Hematopoietic multipotent progenitor cell treated with erythropoietin and hydrocortisone succinate and interleukin-3 and kit ligand, for 4 days (in vitro differentiated cells): ENCODE measurements at places on chromosomes 11 and 22.

- no peak for DNase-seq
Measured at GRCh38 chr11:12669930-12670329, 4.3 kb upstream of the TEAD1 start.

- DNase-seq: no peak
Measured at GRCh38 chr22:29722587-29722986, 2.8 kb downstream of the CABP7 start.

- no peak for DNase-seq
Measured at GRCh38 chr11:130043575-130043974, 26.1 kb upstream of the APLP2 start.

- DNase-seq: no peak
Measured at GRCh38 chr11:2689651-2690575, 9.9 kb downstream of the KCNQ1OT1 start.

DNA sequence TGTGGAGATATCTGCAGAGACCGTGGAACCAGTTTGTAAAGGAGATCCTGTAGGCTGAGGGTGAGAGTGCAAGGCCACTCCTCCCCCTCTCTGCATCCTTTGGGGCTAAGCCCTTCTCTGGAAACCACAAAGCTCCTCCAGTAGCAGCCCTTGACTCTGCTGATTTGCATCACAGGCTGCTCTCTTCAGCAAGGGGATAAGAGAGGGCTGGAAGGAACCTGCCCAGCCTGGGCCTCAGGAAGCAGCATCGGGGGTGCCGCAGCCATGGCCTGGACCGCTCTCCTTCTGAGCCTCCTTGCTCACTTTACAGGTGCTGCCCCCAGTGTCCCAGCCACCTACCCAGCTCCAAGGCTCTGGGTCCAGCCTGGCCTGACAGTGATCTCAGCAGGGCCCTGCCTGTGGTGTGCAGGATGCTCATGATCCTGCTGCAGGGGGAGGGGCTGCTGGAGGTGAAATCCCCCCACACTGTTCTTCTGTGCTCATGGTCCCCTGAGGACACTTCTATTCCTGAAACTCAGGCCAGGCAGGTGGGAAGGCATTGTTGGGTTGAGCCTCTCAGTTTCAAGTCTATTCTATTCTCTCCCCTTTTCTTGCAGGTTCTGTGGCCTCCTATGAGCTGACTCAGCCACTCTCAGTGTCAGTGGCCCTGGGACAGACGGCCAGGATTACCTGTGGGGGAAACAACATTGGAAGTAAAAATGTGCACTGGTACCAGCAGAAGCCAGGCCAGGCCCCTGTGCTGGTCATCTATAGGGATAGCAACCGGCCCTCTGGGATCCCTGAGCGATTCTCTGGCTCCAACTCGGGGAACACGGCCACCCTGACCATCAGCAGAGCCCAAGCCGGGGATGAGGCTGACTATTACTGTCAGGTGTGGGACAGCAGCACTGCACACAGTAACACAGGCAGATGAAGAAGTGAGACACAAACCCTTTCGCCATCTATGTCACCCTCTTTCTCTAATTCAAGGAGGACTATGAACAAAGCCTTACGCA, 68.5 kb upstream of the IGLL5 start:
- peak; percentile 70 for DNase-seq

- peak; percentile 91 for DNase-seq
Measured at GRCh38 chr11:65539744-65540289, 14.9 kb downstream of the SCYL1 start.

DNA sequence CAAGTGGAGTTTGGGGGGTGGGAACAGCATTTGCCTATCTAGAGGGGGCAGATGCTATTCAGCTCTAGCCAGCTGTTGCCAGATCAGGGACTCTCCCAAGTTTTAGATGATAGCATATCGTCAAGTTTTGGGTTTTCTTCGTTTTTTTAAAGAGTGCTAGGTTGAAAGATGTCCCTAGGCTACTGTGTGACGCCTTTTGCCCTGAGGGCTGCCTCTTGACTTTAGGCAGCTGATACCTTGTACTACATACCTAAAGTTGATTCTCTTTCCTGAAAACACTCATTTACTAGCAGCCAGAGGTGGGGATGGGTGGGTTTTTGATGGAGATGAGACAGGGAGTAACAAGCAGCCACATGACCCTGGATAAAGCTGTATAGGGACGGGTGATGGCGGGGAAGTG, 87.1 kb downstream of the ABTB2 start:
- DNase-seq: peak; percentile 41

- DNase-seq: no peak
Measured at GRCh38 chr11:66346476-66347424, 679 bp downstream of the B4GAT1 start.

DNA sequence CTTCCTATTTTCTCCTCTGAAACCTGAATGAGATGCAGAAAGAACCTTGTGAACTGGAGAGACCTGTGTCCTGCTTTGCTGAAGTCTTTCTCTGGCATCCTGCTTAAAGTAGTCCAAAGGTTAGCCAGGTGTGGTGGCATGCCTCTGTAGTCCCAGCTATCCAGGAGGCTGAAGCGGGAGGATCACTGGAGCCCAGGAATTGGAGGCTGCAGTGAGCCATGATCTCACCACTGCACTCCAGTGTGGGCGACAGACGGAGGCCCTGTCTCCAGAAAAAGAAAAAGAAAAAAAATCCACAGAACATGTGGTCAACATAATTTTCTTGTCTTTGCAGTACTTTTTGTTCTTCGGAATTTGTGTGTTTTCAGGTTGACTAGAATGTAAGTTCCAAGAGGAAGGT, 2.3 kb upstream of the KREMEN1 start:
- DNase-seq: no peak

DNA sequence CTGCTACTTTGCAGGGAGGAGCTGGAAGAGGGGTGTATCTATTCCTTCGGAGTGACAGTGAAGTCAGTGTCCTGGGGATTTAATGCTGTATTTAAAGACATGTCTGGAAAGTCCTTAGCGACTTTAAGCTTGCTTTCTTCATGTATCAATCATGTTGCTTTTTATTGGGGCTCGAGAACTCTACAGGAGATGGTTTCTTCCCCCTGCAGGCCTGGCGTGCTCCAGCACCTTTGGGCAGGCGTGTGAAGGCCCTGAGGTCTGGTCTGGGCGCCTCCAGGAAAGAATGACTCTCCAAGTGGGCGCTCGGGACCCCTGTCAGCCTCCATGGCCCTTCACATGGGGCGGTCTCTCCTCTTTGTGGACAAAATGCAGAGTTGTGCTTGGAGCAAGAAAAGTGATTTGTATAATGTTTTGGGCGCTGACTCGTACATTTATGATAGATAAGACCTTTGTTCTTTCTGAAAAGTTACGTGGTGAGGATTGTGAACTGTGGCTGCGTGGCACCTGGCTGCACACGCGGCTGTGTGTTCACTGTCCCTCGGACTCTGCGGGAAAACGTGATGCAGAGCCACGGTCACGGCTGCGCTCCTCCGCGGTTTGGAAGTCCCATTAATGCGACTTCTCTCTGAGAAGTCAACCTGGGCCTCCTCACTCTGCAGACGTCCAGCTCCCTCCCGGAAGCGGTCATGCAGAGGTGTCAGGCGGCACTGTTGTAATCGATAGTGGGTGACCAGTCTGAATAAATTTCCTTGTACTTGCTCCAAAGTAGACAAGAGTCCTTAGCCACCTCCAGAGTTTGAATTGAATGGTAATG, 282.5 kb downstream of the TBC1D22A start:
- no peak for DNase-seq

GRCh38 chr11:128324531-128325141, 262.7 kb downstream of the ETS1 start:
- no peak for DNase-seq

GRCh38 chr11:15333407-15333806, 218.7 kb downstream of the INSC start:
- no peak for DNase-seq

- DNase-seq: no peak
Measured at GRCh38 chr11:119779195-119780071, 50.4 kb upstream of the NECTIN1 start.

- DNase-seq: no peak
Measured at GRCh38 chr11:132055296-132055695, 684.9 kb downstream of the NTM start.

GRCh38 chr11:104094576-104094975, 58.1 kb downstream of the DDI1 start:
- DNase-seq: no peak

- DNase-seq: no peak
Measured at GRCh38 chr22:22930571-22931556, 43.2 kb downstream of the IGLL5 start.

- DNase-seq: no peak
Measured at GRCh38 chr22:22404598-22405284, 103.8 kb downstream of the ZNF280B start.

DNA sequence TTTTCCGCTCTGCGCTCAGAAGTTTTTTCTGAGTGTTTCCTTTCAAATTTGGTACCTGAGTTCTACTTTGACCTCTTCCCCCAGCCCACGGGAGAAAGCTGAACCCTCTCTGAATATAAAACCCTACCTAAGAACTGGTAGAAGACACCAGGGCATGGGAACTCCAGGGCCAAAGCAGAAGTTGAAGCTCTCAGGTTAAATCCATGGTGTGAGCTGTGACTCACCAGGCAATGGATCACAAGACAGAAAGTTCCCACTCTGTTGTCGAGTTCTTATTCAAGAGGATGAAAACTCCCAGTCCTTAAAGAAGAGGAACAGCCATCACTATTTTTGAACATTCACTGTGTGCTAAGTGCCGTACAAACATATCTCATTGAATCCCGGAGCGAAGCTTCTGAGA, 8.9 kb downstream of the TMEM218 start:
- no peak for DNase-seq

DNA sequence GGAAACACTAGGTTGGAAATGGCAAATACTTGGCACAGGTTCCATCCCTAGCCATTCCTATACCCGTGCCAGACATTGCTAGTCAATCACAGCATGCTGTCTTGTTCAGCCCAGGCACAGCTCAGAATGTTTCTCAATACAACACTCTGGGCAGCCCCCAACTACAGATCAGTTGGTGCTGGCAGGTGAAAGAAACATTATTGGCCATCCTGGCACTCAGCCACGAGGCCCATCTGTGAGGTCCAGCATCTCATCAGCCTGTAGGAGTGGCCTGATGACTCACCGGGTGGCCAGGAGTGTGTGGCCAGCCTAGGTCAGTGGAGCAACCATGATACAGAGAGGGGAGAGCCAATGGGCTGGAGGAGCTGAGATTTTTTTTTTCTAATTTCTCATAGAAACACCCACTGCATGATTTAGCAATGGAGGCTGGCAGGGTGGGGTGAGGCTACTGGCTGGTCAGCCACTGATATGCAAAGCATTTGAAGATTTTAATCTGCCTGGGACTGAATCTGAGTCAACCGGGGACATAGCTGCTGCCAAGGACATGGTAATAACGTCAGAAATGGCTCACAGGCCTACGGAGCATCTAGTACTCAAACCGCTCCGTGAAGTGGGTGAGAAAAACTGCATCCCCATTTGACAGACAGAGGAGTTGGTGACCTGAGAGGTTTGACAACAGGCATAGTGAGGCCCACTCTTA, 5.4 kb downstream of the MYO18B start:
- peak; percentile 64 for DNase-seq

GRCh38 chr11:72618803-72619202, 55.4 kb downstream of the PDE2A start:
- no peak for DNase-seq

DNA sequence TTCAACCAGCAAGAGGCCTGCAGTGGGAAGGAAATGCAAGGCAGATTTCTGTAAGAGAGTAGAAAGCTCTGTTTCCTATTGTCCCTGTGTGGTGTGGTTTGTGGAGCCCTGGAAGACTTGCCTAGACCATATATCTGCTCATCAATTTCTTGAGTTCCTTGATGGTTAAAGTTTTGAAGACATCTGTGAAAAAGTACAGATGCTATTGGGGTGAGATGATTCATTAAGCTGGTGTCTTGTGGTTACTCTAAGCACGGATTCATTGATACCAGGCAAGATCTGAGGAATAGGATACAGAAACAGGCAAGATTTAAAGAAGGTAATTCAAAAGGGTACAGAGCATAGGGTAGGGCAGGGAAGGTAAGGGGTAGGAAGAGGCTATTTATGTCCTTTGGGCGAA, 275.8 kb upstream of the SESN3 start:
- peak; percentile 13 for DNase-seq

- peak; percentile 62 for DNase-seq
Measured at GRCh38 chr11:128422576-128423370, 164.6 kb downstream of the ETS1 start.

GRCh38 chr11:17098038-17098437, 20.6 kb upstream of the RPS13 start:
- DNase-seq: no peak
